ENCODE measurements at places on chromosomes 4 and X. TPM values are rescaled to one million over a fixed set of nuclear protein-coding genes. Genes with fewer than 3 reads are reported as not detected.

The PLAC8 gene
- 7.1 TPM for polyA plus RNA-seq

The PPP3CA gene
- polyA plus RNA-seq = 60.9 TPM

The UGT8 gene
- polyA plus RNA-seq = 6.9 TPM

The GAGE2A gene
- not detected for polyA plus RNA-seq

The ARAP2 gene
- polyA plus RNA-seq = 5.0 TPM

DNA sequence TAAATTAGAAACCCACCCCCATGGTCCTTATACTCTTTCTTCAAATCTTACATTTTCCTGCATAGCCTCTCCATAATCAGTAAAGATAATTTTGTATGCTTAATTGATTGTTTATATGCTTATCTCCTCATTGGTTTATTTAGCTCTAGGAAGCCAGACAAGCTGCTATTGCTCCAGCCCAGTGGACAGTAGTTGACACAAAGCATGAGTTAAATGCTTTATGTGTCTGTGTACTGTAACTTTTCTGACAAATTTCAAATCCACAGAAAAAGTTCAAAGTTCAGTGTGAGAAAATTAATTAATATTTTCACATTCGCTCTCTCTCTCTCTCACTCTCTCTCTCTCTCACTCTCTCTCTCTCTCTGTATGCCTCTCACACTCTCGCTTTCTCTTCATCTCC is 181.7 kb downstream of the GABRB1 start:
- DNase-seq = no peak

DNA sequence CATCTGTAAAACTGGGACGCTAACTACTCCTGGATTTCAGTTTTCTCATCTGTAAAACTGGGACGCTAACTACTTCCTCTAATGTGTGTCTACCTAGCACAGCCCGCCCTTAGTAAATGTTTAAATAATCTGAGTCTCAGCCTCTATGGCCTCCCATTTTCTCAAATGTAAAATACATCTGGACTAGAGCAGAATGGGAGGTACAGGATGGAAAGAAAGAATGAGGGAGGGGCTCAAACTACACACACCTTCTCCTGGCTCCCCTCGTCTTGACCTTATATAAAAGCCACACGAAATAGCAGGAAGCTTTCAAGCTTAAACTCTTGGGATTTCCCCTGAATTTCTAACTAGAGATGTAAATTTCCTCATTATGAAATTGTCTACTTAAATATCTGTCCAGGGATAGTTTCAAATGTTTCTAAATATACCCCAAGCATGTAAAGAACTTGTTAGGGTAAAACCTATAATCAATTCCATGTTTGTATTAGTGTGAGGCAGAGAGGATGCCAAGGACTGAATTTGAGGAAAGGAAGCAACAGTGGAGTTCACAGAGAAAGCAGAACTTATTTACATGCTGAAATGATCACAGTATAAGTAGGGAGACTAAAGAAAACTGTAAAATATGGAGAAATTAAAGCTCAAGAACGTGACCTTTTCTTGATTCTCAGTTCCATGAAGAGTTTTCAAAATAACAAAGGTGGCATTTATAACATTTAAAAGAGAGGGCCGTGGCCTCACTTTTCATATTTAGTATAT is 220.0 kb downstream of the NWD2 start:
- DNase-seq = no peak

GRCh38 chr4:76665153-76665552 is 230.1 kb downstream of the SHROOM3 start:
- DNase-seq = no peak

- DNase-seq = no peak
These were observed 44.9 kb upstream of the SLC25A31 start for GRCh38 chr4:127685292-127685691.

- no peak for DNase-seq
These were observed 155.8 kb upstream of the HAND2 start for GRCh38 chr4:173685831-173686210.

DNA sequence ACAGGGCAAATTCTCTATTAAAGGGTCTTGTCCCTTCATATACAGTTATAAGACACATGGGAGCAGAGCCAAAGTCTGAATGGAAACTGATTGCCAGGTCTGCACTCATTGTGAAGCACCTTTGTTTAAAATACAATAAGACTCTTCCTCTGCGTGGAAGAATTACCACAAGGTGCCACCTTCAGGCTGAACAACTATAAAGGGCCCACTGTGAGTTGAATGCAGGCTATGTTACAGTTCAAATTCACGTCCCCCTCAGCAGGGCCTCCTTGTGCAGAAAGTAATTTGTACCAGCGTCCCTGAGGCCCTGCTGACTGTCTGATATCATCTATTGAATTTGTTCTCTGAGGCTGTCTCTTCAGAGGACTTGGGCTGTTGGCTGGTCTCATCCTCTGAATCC is 225.8 kb upstream of the TEX13C start:
- no peak for DNase-seq

- DNase-seq = no peak
These were observed 61.2 kb upstream of the TSPAN7 start for GRCh38 chrX:38500141-38500540.

DNA sequence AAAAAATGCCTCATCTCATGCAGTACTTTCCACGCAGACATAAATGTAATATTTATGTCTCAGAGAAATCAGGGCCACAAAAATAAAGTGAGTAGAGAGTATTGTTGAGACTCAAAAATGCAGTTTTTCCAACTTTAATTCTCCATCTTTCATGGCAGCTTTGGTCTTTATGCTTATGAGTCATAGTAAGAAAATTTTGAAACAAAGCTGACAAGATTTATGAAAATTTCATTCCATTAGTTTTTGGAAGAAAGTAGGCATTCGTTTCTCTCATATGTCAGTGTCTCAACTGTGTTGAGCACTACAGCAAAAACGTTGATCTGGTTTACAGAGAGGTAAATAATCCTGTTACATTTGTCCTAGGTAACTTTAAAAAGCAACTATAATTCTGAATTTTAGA is 656.8 kb downstream of the IQCM start:
- DNase-seq = no peak

Measured in right lung (tissue), 10 donors.